Left cardiac atrium (tissue), 4 donors: ENCODE measurements at places on chromosomes 1 and 21. TPM values are rescaled to one million over a fixed set of nuclear protein-coding genes. Genes with fewer than 3 reads are reported as not detected.
A peak's percentile ranks its signal among the peaks of the same experiment; 100 is the strongest.

DNA sequence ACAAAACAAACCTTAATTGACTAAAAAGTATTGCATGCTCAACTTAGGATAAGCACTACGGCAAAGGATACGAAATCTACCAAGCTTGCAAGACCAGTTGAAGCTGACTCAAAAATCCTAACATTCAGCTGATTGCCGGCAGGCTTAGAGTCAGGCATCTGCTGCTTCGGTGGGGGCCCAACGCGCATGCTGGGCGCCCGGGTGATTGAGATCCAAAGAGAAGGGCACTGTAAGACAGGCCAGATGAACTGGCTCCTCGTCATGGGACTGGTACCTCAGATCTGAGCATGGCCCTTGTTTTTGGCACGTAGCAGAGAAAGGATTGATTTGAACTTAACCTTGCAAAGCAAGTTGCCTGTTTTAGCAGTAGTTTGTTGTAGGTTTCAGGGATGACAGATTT is 86.6 kb downstream of the PRDM2 start:
- DNase-seq = no peak

DNA sequence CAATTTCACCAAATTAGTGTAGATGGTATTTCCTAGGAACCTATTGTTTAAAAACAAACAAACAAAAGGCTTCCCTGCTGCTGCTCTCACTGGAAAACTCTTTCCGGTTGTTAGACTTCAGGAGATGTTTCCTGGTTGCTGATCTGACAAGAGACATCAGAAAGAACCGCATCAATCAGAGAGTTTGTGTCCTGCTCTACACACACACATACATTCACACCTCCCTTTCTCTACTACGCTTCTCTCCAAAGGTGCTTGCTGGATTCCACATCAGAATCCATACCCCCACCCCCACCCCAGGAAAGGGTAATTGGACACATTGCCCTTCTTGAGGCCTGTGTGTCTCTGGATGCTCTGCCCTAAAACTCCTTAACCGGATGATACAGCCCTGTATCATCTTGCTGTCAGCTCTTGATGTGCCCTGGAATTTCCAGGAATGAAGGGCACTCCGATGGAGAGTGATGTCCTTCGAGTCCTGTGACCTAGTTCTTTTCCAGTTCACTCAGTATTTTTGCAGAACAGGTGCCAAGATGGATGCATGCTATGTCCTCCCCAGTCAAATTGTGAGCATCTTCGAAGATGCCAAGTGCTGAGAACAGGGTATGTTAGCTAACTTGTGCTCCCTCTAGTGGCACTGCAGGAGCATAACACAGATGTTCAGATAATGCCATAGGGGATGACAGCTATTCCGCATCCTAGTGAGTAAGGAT is 113.7 kb upstream of the SLC35F3 start:
- DNase-seq = no peak

GRCh38 chr1:225658041-225658440 is 5.1 kb upstream of the ENAH start:
- no peak for DNase-seq

DENND2D gene
- 8.6 TPM for total RNA-seq

- no peak for DNase-seq
Observed at GRCh38 chr21:33255404-33255803, 10.8 kb upstream of the IL10RB start.

GRCh38 chr1:9687120-9687873 is 35.8 kb downstream of the PIK3CD start:
- peak; percentile 60 for DNase-seq

GRCh38 chr1:40132383-40133311 is 28.5 kb upstream of the RLF start:
- DNase-seq = peak; percentile 22

HCRTR1 gene
- 0.44 TPM for total RNA-seq

GRCh38 chr1:167673265-167673664 is 43.2 kb downstream of the RCSD1 start:
- no peak for DNase-seq

MTARC2 gene
- 28.7 TPM for total RNA-seq

GRCh38 chr1:69230208-69230607 is 337.5 kb upstream of the LRRC7 start:
- no peak for DNase-seq

- no peak for DNase-seq
Observed at GRCh38 chr1:63189677-63190076, 132.7 kb upstream of the FOXD3 start.

GRCh38 chr1:246934765-246935164 is 3.0 kb upstream of the AHCTF1 start:
- DNase-seq = no peak

DNA sequence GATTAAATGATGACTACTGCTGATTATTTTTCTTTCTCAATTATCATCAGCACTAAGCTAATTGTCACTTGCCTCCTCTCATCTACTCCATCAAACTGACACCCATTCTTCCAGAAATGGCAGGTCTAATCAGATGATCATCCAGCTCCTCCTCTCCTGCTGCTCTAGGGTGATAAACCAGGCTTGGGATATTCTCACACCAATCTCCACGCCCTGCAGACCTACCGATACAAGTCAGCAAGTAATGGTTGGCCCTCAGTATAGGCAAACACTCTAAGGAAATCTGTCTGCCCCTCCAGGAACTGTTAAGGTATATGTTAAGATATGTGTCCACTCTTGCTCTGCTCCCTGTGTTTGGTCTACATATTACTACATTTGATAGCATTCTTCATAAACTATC is 36.3 kb upstream of the C1orf21 start:
- no peak for DNase-seq

IFNLR1 gene
- total RNA-seq = 4.0 TPM

- DNase-seq = no peak
Observed at GRCh38 chr1:158942490-158942889, 11.1 kb downstream of the PYHIN1 start.

- no peak for DNase-seq
Observed at GRCh38 chr21:41768437-41769042, 1.7 kb upstream of the RIPK4 start.

DNA sequence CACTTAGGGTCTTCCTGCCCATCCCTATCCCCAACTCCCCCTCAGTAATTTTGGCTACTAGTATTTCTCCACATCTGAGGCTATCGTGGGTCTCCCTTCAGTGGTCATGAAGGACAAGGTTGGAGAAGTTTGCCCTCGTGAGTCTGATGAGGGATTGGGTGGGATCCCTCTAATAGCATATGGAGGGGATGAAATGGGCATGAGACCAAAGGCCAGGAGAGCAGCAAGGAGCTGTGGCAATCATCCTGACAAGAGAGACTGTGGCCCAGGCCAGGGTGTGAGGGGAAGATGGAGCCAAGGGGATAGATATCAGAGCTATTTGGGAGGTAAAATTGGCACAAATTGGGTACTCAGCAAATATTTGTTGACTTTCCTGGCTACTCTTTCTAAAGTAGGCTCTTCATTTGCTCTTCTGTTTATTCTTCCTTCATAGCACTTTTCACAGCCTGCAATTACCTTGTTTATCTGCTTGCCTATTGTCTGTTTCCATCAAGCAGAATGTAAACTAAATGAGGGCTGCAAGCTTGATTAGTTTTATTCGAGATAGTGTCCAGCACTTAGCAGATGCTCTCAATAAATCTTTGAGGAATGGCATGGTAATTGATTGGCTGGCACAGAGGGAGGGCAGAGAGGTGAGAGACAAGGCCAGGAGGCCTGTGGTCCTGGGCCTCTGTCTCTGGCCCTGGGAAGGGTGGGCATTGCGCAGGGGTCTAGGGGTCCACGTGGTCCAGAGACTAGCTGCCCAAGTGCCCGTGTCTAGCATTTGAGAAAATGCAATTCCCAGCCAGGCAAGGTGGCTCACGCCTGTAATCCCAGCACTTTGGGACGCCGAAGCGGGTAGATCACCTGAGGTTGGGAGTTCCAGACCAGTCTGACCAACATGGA is 1.5 kb upstream of the PLK3 start:
- peak; percentile 30 for DNase-seq

VTCN1 gene
- total RNA-seq = not detected

ADARB1 gene
- total RNA-seq = 21.7 TPM

DNA sequence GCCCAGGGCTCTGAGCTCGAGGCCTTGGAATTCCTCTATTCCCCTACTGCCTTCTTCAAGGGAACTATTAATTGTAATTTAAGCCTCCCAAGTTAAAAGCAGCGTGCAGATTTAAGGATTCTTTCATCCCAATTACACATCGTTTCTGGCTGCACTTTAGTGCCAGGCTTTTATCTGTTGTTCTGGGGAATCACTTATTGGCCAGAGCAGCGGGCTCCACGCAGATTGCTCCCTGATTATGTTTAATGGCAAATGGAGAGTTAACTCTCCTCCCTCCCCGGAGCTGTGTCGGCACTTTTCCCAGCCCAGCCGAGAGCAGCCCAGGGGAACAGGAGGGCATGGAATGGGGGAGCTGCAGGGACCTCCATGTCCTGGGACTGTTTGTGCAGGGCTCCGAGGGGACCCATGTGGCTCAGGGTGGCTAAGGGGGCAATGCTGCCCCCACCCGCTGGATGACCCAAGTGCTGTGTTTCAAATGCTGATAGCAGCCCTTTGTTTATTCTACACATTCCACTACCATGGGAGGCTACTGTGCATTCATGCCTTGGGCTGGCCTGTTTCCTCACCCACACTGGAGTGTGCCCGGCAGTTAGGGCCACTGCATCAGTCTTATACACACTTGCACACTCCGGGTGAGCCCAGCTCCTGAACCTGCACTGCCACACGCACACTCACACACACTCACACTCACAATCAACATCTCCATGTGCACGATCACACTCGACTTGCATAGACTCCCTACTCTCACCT is 93.3 kb upstream of the POU3F1 start:
- DNase-seq = no peak

GRCh38 chr1:172429331-172430127 is 9.0 kb downstream of the C1orf105 start:
- DNase-seq = no peak

GRCh38 chr1:182446033-182446669 is 3.8 kb upstream of the RGSL1 start:
- no peak for DNase-seq

SLC16A4 gene
- total RNA-seq = 5.8 TPM

NUDT17 gene
- total RNA-seq = 3.6 TPM

ZFP69 gene
- total RNA-seq = 2.3 TPM

DNA sequence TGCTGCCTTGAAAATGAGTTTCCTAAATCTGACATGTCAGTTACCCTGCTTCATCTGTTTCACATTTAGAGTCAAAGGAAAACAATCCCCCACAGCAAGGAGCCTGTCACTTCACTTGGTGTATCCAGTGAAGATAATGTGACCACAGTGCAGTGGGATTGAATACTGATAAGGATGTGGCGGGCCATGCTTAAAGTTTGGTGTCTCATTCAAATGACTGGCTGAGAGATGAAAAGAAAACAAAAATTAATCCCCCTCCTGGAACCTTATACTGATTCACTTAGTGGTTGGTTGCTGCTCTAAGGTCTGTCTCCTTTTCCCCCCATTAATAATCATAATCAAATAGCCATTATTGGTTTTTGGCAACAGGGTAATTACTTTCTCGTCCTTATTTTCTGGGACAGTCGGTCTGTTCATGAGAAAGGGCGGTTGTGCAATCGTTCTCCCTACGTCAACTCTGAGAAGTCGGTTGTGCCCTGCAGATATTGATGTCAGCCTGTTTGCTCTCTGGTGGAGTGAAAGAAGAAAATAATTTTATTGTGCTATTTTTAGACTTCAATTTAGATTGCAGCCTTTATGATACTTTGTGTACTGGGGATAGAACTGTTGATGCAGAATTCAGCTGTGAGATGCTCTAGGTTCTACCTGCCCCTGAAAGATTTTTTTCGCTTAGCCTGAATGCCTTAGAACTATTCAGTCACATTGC is 360.2 kb downstream of the DISC1 start:
- DNase-seq = peak; percentile 39

- no peak for DNase-seq
Observed at GRCh38 chr1:95196017-95196416, 38.0 kb upstream of the RWDD3 start.

- DNase-seq = no peak
Observed at GRCh38 chr1:9665193-9665592, 13.7 kb downstream of the PIK3CD start.

HPDL gene
- 0.50 TPM for total RNA-seq

GDAP2 gene
- total RNA-seq = 16.4 TPM

- no peak for DNase-seq
Observed at GRCh38 chr21:40194185-40194980, 327.1 kb downstream of the PCP4 start.

GRCh38 chr21:19609611-19610010 is 1206.0 kb upstream of the TMPRSS15 start:
- no peak for DNase-seq

DNA sequence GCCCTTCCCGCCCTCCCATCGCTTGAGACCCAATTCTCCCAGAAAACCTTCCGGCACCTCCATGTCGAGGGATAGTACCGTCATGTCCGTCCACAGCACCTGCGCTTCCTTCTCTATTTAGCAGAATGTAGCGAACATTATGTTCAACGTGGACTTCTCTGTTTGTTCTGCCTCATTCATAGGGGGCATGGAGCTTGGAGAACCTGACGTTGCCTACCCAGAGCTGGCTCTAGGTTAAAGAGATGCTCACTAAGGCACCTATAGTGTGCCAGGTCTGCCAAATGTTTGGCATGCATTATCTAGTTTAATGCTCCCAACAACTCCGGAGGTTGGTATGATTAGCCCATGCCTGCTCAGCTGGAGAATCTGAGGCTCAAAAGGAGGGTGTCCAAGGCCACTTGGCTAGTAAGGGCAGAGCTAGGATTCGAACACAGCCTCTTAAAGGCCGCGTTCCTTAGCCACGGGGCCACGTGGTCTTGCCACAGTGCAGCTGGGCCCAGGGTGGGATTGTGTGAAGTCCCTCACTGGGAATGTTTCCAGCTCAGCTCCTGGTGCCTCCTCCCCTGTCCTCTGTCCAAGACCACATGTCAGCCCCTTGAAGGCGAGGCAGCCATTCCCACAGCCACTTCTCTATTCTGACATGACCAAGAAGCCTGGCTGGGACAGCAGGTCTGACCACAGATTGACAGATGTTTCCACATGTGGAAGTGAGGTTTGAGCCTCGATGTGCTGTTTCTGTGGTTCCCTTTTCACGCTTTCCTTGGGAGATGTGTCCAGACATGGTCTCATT is 57.8 kb downstream of the RUNX3 start:
- DNase-seq = no peak

GRCh38 chr1:179287946-179288345 is 5.7 kb upstream of the SOAT1 start:
- DNase-seq = no peak

DNA sequence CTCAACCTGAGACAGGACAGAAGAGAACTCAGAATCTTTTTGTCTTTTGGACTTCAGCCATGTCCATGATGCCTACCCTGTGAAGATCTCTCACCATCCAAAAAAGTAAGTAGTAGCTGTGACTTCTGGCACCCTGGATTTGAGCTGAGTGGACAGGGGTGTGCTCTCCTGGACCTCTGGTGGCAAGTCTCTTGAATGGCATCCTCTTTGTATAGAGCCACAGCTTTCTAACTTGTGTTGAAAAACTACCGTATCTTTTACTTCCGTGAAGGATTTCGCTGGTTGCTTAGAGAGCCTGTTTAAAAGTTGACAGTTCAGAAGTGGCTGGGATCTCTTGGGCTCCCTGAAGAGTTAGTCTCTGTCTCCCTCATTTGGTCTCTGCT is 1.8 kb downstream of the MFN2 start:
- DNase-seq = no peak
